RKO (cell line): ENCODE measurements at places on chromosomes 2 and 18.

DNA sequence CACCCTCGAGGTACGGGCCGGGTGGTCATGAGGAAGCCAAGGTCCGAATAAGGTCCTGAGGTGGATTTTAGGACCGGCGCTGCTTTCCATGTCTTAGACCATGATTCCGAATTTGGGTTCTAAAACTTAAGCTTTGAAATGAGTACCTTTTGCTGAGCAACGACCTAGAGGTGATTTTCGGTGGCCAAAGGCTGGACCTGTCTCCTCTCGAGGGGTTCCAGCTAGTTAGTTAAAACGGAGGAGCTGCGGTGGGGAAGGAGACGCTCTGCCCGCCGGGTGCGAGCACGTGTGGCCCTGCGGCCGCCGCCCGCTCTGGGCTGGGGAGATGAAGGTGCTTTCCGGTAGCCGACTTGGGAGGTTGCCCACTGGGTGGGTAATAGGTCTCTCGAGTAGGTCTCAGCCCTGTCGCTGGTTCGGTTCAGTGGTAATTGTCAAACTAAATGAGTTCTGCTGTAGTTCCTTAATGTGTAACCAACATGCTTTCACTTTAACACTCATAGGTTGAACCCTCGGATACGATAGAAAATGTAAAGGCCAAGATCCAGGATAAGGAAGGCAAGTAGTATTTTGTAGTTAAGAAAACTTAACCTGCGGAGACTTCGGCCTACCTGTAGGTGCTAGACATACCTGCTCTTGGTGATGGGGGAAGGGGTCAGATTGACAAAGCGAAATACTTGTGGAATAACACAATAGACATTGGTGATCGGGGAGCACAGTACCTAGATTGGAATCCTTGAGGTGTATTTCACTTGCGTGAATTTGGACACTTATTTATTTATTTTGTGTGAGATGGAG is 572 bp downstream of the RPS27A start:
- peak; percentile 55 for DNase-seq

GRCh38 chr2:200509235-200509611 is 645 bp downstream of the KCTD18 start:
- DNase-seq: peak; percentile 58

DNA sequence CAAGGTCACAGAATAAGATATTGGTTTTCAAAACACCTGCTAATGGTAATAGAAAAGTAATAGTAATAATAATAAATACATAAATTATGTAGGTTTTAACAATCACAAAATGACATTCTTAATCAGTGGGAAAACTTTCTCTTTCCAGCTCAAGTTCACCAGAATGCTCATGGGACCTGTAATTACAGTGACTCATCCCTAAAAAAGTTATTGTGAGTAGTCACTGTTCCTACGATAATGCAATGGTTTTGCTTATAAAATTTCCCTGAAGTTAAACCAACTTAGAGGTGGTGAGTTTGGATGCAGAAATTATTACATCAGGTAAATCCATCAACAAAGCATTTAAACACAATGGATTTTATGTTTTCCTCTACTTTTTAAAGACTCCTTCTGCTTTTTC is 502.3 kb downstream of the PID1 start:
- DNase-seq: peak; percentile 12

GRCh38 chr18:8786483-8787370 is 81.4 kb downstream of the MTCL1 start:
- no peak for DNase-seq

DNA sequence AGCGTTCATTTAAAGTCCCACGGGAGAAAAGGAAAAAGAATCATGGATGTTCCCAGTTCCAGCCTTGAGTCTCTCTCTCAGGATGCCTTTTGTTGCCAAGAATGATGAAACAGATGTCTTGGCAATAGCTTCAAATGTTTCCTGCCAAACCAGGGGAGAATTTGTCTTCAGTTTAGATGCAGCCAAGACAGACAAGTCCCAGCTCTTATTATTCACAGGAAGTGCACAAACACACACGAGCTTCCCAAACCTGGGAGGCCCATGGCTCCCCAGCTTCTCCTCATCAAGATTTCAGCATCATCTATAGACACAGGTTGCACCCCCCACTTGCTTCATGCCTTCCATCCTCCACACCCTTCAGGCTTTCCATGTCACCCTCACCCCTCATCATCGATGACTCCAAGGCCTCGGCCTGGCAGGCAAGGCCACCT is 45.9 kb downstream of the HS1BP3 start:
- no peak for DNase-seq

DNA sequence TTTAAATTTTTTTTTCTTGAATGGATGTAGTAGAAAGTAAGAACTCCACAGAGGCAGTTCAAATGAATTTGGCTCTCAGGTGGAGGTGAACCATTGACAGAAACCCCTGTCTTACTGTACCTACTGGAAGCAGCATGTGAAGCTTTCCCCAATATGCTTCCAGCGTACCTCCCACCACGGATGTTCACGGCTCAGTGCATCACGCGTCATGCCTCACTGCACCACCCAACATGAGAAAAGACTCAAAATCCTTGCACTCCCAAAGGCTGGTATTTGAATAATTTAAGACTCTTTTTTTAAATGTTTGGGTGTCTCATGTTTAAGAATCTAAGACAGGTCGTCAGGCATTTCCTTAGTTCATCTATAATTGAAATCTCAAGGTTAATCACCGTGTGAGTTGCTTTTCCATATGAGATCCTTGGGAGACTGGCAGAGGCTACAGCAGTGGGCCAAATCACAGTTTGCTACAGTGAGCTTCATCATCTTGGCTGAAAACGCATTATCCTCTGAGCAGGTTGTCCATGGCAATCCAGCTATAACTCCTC is 846.4 kb downstream of the DCDC2C start:
- no peak for DNase-seq

- no peak for DNase-seq
Measured at GRCh38 chr2:62382122-62382521, 123.9 kb downstream of the TMEM17 start.
